ENCODE measurements at places on chromosomes 7 and 10. TPM values are rescaled to one million over a fixed set of nuclear protein-coding genes. Genes with fewer than 3 reads are reported as not detected.

- no peak for DNase-seq
Observed at GRCh38 chr7:127717502-127718339, 65.7 kb downstream of the SND1 start.

GRCh38 chr7:4803397-4804241 is 28.2 kb downstream of the AP5Z1 start:
- peak; percentile 74 for DNase-seq

DNA sequence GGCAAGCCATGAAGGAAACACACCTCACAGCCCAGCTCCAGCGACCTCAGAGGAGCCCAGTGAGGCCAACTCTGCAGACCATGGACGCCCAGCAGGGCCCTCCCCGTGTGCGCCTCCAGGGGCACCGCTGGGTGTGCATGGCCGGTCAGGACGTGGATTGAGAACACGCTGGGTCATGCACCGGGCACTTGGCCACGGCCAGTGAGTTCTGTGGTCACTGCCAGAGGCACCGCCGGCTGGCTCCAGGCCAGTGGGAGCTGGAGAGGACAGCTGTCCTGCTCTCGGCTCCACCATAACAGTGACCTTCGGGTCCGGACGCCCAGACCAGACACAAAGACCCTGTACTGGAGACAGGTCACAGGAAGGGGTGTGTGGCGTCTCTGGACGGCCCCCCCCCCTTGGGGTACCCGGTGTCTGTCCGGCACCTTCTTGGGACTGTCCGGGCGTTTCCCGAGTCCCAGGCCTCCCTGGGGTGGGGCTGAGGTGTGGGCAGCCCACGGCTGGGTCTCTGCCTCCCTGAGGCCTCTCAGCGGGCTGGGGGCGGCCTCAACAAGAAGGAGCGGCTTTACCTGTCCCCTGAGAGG is 50.4 kb upstream of the NKX6-2 start:
- no peak for DNase-seq

DNA sequence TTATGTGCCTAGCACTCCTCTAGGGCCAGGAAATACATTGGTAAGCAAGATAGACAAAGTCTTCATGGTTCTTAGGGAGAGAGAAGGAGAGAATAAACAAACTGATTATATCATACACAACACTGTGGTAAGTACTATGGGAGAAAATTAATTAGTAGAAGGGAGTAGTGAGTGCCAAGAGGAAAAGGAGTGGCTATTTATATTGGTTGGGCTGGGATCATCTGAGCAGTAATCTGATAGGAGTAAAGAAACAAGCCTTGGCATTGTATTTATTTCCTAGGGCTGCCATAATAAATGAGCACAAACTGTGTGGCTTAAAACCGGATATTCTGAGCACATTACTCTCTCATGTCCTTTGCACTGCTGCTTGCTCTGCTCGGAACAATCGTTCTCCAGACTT is 158.1 kb upstream of the PHF14 start:
- no peak for DNase-seq

Gene FAM171A1
- total RNA-seq, result 7.9 TPM

DNA sequence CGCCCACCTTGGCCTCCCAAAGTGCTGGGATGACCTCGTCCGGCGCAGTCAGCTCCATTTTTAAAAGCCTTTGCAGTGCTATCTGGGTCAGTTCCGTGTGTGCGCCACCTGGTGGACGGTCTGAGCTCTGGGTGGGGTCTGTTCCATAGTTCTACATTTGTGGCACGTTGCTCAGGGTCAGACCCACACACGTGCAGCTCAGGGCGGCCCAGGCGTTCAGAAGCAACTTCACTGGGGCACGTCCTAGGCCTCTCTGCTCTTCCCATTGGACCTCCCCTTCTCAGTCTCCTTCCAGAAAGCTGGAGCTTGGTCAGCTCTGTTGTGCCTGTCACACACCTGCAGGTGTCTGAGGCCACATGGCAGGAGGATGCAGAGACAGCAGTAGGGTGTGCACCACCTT is 137.9 kb downstream of the DNAJB6 start:
- DNase-seq, result no peak

- no peak for DNase-seq
Observed at GRCh38 chr10:17725703-17726102, 26.3 kb upstream of the TMEM236 start.

Data from upper lobe of left lung (tissue), 6 donors.